Activated CD4-positive, alpha-beta T cell treated with anti-CD3 and anti-CD28 coated beads for 4 hours (primary cell): ENCODE measurements at places on chromosomes 4 and X.

- no peak for DNase-seq
Measured at GRCh38 chr4:176350671-176351070, 30.9 kb downstream of the SPCS3 start.

GRCh38 chr4:477686-478085 lies 21.3 kb downstream of the ZNF721 start:
- no peak for DNase-seq

- no peak for DNase-seq
Measured at GRCh38 chr4:185991770-185992169, 77.2 kb upstream of the TLR3 start.

DNA sequence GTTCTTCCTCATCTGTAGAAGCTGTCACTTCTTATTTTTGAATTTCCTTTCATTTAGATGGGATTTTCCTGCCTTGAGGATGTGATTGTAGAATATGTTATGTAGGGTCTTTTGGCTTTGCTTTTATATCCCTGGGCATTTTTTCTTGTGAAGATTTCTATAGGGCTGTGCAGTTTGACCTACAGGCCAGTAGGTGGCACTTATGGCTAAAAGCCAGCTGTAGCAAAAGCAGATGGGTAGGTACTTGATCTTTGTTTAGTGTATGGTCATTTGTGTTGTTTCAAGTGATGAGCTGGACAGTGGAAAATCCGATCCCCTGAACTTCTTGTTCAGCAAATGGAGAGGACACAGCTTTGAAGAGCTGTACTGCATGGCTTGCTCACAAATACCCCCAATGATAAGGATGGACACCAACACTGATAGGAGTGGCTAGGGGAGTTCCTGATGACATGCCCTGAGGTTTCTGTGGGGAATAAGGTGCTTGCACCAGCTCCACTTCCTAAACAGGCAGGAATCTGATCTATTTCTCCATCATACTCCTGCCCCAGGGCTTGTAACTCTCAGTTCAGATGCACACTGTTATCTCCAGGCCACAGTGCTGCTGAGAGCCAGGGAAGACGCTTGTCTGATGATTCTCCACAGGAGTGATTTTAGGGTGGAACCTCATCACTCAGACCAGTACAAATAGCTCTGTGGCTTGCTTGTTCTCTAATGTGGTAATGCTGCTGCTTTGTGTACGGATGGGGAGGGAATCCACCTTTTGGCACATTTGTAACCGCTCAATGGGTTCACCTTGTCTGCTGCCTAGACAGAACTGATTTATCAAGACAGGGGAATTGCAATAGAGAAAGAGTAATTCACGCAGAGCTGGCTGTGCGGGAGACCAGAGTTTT lies 417.1 kb upstream of the MAGEB16 start:
- DNase-seq: no peak

GRCh38 chr4:21248331-21248730 lies 548.1 kb downstream of the PACRGL start:
- DNase-seq: no peak

DNA sequence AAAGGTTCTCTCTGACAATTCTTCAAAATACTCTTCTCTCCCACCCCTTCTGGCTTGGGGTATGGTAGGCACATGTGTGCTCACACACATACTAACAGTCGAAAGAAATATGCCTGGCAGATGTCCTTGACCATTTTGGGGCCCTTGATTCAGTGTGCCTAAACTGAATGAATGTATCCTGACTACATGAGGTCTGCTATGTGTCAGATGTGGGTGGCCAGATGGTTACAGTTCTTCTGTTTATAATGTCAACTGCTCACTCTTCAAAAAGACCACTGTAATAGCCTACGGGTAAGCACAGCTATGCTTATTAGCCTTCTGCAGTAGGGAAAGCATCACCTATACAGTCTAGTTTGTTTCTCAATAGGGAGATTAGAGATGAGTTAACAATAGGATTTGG lies 63.7 kb upstream of the VEGFC start:
- no peak for DNase-seq

GRCh38 chr4:95155759-95156451 lies 392.9 kb downstream of the UNC5C start:
- DNase-seq: no peak

- DNase-seq: no peak
Measured at GRCh38 chr4:61727286-61727685, 527.2 kb downstream of the ADGRL3 start.
